ENCODE measurements at places on chromosomes 1 and 21.

- no peak for ATAC-seq
Observed at GRCh38 chr1:236303675-236304074, 21.9 kb upstream of the ERO1B start.

DNA sequence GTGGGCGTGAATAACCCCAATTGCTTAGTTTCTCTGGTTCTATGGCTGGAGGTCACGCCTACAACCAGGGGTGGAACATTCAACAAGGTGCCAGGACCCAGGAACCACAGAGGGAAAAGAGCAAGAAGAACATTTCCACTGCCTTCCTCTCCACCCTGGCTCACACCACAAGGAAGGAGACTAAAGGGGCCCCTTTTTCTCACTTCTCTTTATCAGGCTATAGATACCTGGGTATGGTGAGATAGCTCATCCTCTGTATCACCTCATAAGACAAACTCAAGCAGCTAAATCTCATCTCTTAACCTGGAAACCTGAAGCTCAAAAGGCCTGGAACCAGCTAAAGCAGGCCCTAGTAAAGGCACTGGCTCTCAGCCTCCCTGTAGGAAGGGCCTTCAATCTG is 438.8 kb upstream of the OLFM3 start:
- no peak for ATAC-seq

GRCh38 chr1:109357616-109358015 is 40.1 kb downstream of the SORT1 start:
- peak; percentile 78 for ATAC-seq

- ATAC-seq: no peak
Observed at GRCh38 chr21:28904961-28905435, 87.7 kb downstream of the LTN1 start.
